ENCODE measurements at places on chromosomes 3 and 15.

DNA sequence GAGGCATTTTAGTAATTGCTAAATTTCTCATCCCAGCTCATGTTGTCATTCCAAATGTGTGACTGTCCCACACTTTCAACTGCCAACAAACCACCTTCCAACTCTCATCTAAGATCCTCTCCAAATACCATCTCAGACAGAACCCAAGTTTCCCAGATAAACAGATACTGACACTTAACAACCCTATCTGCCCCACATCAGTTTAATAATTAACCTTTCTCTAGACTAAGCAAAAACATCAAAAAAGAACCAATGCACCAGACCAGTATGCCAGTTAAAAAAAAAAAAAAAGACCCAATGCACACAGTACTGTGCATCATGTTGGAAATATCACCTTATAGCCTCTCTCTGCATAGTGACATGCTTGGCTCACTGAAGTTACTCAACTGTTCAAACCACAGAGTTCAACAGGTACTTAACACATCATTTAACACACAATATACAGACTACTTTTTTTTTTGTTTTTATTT lies 5.5 kb downstream of the SFMBT1 start:
- DNase-seq = no peak

DNA sequence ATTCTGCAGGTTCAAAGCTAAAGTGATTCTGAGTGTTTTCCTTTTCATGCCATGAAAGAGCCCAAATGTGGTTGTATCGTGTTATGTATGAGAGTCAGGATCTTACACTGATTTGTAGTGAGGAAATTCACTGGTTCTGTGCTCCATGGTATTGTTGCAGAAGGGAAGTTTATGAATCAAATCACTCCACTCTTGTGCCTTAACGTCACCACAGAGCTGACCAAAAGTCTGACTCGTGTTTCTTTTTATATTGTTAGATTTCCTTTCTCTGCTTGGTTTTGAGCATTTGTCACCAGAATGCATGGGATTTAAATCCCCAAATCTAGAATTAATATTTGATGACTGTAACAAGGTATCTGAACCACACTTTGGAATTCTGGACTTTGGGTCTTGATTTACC lies 29.1 kb upstream of the SLC30A4 start:
- DNase-seq = peak; percentile 65

DNA sequence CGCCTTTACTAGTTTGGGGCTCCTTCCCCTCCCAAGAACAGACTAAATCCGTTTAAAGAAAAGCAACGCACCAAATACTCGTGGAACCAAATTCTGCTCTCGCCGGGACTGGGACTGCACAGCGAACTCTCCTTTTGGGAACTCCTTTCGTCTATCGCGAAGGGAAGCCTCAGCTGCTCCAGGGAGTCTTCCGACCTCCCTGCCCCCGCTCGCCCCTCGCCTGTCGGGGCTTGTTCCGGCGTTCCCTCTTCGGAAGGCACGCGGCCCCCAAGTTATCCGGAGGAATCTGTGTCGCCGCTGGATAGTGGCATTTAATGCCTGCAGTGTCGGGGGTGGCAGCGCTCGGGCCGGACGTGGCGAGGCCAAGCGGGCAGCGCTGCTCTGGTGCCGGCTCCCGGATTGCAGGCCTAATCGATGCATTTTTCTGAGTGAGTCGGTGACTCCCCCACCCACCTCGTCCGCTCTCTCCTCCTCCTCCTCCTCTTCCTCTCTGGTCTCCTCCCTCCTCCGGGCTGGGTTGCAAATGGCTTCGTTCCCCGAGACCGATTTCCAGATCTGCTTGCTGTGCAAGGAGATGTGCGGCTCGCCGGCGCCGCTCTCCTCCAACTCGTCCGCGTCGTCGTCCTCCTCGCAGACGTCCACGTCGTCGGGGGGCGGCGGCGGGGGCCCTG lies at the start of gene TRIM71:
Gene TRIM71, plus strand, starts transcription at position 440 of the 671 bp plus-strand sequence. Its CDS starts 84 bp downstream, at position 524.
- DNase-seq = peak; percentile 41

DNA sequence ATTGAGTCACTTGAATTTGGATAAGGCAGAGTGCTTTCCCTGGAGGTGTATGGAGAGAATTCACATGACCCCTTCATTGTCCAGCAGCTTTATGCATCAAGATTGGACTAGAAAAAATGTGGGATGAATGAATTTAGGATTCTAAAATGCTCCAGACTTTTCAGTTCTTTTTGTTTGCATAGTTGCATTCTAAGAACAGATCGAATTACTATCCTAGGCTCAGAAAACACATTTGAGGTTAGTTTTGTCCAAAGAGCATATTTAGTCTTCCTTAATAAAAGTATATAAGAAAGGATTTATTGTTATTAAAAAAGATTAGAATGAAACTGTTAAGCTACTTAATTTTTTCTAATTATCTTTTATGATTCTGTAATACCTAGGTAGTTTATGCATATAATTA lies 127.4 kb downstream of the UBE2E2 start:
- DNase-seq = no peak

GRCh38 chr3:24154013-24154695 lies 209.1 kb downstream of the NR1D2 start:
- no peak for DNase-seq

GRCh38 chr3:107431246-107432012 lies 54.2 kb downstream of the CCDC54 start:
- DNase-seq = peak; percentile 59

DNA sequence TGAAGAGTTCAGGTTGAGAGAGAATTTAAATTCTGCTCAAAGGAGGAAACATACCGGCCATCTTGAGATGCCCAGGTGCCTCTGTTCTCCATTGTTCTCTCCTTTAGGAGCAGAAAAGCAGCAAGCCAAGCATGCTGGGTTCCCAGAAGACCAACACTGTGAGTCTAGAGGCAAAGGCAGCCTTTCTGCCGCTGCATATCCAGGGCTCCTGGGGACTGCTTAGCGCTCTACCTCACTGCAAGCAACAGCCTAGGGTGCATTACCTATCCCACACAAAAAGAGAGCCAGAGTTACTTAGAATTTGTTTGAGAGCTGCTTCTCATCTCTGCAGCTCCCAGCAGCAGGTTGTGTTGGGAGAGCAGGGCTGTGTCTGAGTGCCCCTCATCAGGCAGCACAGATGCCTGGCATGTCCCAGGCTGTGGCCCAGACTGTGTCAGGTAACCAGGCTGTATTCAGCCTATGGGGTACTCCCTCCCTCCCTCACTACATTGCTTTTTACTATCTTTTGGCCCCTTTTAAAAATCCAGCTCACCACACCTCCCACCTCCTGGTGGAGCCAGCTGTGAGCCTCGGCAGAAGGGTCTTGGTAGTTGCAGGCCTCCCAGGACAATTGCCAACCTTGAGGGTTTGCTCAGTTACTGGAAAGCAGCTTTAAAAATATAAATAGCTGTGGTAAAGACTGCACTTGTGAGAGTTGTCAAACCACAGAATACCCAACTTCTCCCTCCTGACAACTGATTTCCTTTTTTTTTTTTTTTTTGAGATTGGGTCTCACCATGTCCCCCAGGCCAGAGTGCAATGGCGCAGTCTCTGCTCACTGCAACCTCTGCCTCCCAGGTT lies 30.2 kb downstream of the BCL2L10 start:
- DNase-seq = no peak

DNA sequence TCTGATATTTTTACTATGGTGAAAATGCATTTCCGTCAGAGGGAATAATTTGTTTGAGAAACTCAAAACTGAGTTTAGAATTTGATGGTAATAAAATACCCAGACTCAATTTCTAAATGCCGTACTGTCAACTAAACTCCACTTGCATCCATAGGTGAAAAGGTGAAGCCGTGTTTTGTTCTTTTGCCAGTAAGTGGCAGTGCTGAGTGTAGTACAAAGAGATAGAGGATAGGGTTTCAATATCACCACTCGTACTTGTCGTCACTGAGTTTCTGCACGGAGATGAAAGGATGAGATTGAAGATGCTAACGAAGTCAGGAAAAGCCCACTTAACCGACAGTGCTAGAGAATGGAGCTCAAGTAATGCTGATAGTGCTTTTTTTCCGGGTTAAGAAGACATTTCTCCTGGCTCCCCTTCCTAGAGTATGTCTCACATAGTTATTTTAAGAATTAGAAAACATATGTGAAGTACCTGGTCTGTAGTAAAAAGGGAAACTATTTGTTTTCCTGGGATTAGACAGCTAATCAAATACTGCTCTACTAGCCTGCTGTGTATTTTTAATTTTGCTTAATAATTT lies 345.1 kb downstream of the IL5RA start:
- no peak for DNase-seq

- DNase-seq = no peak
Measured at GRCh38 chr3:138371070-138371965, 22.9 kb downstream of the MRAS start.

DNA sequence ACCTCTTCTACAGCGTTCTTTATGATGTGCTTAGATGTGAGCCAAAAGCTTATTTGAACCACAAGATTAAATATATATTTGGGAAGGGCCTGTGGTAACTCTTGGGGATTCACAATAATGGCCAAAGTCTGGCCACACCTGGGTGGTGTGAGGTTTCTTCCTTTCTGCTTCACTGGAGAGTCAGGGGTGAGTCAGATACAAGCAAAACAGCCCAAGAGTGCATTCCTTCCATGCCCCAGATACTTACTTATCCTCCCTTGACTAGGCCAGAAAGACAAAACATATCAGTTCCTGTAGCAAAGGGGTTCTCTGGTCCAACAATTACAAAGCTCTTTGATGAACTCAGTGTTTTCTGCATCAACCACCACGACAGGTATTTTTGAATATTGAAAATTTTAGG lies 941 bp downstream of the ZBED2 start:
- DNase-seq = peak; percentile 68

DNA sequence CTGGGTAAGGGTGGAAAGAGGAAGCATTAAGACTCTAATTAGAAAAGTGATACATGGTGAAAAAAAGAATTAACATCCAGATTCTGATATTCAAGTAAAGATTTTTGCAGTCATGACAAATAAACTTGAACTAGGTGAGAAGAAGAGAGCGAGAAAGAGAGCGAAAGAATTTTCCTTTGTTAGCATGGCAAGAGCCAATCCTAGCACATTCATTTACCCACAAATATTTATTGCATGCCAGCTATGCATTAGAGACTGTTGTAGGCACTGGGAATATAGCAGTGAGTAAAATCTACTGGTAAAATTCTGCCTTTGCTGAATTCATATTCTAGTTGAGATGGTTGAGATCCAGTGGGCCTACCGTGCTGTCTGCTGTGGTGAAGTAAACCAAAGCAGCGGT lies 177.9 kb upstream of the DPH6 start:
- DNase-seq = no peak

DNA sequence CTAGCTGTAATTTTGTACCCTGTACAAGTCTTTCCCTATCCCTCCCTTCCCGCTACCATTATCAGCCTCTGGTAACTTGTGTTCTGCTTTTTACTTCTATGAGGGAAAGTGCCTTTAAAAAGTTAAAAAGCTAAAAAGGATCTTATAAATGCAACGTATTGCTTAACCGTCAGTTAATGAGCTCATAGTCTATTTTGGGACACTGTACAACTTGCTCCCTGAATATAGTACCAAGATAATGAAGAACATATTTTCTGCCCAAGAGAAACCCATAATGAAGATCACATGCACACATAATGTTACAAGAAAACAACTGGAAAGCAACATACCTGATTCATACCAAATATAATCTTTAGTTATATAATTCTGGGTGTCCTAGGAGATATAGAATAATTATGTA lies 22.6 kb downstream of the ZIC1 start:
- peak; percentile 79 for DNase-seq

DNA sequence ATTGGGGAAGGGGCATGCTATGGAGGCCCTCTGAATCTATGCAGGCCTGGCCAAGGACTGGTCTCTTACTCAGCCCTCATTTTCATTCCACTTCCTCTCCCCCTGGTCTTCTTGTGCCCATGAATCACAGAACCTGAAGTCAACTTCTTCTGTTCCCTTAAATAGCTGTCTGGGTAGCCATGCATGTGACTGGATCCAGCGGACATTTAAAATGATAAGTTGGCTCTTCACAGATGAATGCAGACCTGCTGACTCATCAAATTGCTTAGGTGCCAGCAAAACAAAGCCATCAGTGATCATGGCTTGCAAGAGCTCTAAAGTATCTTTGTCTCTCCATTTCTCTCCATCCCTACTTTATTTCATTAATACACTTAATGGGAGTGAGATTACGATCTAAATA lies 90.1 kb upstream of the CADPS start:
- no peak for DNase-seq

DNA sequence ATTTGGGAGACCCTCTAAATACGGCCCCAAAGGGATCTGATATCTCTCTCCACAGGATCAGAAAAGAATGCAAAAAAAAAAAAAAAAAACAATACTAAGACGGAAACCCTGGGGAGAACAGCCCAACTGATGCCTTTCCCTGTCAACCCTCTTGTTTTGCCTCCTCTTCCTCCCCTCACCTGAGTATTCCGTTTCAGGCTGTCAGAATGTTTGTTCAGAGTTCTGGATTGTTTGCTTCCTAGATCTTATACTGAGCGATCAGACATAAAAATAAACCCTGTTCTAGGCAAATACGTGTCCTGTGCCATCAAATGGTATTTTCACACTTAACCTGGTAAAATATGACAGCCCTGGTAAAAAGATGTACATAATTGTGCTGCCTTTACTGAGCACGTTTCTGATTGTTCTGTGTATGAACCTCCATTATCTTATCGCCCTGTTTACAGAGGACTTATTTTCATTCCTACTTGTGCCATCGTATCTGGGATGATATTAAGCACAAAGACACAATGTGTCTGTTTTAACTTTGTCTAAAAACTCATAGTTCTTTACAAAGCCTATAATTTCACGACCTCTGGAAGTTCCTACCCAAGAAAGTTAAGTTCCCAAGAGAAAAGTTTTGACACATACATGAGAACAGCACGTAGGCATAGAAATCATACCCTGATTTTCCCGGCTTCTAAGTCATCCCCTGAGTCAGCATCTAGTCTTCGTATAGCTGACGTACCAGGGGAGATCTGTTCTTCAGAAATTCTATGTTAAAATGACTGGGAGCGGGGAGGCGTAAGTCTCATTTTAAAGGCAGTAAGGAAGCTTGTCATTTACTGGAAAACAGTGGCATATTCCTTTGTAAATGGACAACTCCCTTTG lies 856 bp downstream of the ZBTB38 start:
- DNase-seq = peak; percentile 53

DNA sequence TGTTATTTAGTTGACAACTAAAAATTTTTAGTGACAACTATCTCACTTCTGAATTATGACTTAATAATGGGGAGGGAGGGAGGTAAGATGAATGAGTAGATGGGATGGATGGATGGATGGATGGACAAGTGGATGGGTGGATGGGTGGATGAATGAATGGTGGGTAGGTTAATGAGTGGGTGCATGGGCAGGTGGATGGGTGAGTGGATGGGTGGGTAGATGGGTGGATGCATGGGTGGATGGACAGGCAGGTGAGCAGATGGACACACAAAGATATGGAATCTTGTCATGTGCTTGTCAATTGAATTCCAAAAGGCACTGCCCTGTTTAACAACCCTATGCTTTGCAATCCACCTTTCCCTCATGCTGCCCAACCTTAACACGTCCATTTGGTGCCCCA lies 41.5 kb downstream of the KLHL25 start:
- DNase-seq = no peak

GRCh38 chr3:197376735-197377555 lies 78.5 kb upstream of the DLG1 start:
- no peak for DNase-seq

GRCh38 chr3:43153216-43154083 lies 47.6 kb upstream of the POMGNT2 start:
- DNase-seq = peak; percentile 95

All from foreskin fibroblast (primary cell).